Inflammatory macrophage (primary cell): ENCODE measurements at places on chromosomes 2 and 18.

GRCh38 chr2:32064021-32064601, 755 bp downstream of the SPAST start:
- DNase-seq = peak; percentile 58

GRCh38 chr2:233247744-233248143, 3.7 kb upstream of the ATG16L1 start:
- no peak for DNase-seq

- DNase-seq = peak; percentile 44
Observed at GRCh38 chr2:49973917-49974368, 819.6 kb upstream of the FSHR start.

GRCh38 chr18:26185267-26185666, 41.0 kb upstream of the TAF4B start:
- DNase-seq = no peak

- DNase-seq = no peak
Observed at GRCh38 chr2:53752385-53752784, 15.2 kb upstream of the CHAC2 start.

- DNase-seq = peak; percentile 54
Observed at GRCh38 chr2:25877431-25878360, 591 bp downstream of the ASXL2 start.

DNA sequence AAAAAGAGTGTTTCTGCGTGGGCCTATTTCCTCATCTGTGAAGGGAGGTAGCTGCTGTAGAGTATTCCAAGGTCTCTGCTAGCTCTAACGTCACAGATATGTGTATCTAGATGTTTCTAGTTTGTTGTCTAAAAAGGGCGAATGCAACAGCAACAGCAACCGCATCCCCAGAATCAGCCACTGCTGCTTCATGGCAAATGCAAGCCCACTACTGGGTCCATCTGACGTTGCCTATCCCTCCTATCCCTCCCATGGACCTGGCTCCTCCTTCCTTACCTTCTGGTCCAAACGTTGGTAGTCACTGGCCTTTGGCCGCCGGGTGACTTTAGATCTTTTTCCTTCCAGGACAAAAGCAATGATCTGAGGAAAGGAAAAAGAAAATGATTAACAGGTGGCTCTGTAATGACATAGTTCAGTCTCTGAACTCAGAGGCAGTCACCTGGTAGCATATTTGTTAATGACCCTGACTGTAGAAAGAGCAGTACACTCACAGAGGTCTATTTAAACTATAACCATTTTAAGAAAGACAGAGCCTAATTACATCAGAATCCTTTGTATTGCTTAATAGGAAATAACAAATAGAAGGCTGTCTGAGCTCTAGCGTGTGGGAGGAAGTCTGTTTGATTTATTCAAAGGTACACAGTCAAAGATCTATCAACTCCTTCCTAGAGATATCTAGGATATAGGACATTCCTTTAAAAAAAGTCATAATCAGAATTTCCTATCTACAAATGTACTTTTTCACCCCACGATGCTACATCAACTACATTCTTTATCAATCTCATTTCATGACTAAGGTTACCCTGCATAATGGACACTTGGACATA, 2.9 kb downstream of the TGOLN2 start:
- peak; percentile 72 for DNase-seq

- DNase-seq = peak; percentile 68
Observed at GRCh38 chr18:9475643-9476591, 604 bp downstream of the RALBP1 start.

DNA sequence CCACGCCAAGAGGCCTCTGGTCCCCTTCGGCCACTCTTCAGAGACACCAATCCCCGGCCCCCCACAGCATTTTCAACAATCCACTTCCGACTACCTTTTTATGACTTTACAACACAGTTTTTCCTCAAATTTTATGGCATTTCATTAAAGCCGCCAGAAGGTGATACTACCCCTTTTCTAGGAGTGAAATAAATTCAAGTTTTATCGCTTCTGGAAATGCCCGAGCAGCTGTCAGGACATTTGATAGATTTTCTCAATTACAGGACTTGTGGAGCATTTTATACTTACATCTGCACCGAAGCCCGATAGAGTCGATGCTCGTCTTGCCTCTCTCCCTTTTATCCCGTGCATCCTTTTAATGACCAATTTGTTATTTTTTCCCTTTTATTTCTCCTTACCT, 108.1 kb upstream of the CREB1 start:
- DNase-seq = no peak

DNA sequence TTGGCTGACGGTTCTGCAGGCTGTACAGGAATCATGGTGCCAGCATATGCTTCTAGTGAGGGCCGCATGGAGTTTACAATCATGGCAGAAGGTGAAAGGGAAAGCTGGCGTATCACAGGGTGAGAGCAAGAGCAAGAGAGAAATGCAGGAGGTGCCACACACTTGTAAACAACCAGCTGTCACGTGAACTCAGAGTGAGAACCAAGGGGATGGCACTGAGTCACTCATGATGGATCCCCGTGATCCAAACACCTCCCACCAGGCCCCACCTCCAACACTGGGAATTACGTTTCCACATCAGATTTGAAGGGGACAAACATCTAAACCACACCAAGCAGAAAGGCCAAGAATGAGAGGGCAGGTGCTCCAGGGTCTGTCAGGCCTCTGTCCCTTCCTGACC, 185.0 kb upstream of the PID1 start:
- no peak for DNase-seq

DNA sequence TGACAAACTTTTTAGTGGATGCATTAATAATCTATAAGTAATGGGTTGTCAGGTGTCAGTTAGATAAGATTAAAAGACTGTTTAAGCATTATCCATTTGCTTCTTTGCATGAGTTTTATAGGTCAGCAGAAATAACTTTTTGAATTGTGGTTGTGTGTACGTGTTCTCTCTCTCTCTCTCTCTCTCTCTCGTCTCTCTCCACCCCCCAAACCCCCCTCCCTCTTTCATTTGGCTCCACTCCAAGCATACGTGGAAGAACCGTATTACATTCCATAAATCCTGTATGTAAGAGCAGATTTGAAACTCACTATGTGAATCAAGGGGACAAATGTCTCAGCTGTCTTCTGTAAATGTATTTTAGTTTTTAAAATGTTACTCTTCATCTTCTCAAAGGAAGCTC, 120.2 kb downstream of the MEIS1 start:
- DNase-seq = no peak

DNA sequence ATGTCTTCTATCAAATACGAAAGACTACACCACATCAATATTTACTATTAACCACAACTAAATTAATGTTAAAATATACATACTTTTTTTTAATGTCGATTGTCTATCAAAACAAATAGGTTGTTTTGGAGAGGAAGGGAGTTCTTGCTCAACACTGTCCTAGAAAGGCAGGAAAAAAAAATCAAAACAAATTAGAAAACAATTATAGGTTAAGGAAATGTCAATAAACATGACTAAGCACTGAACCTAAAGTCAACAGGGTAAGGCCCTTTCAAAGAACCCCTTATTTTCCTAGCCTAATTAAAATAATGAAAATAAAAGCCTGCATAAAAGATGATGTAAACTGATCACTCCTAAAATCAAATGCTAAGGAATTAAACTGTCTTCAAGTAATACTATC, 2.8 kb downstream of the CEP76 start:
- no peak for DNase-seq

- DNase-seq = no peak
Observed at GRCh38 chr2:5685225-5685624, 7.0 kb upstream of the SOX11 start.

GRCh38 chr2:28117104-28117596, 226.6 kb downstream of the BABAM2 start:
- no peak for DNase-seq

DNA sequence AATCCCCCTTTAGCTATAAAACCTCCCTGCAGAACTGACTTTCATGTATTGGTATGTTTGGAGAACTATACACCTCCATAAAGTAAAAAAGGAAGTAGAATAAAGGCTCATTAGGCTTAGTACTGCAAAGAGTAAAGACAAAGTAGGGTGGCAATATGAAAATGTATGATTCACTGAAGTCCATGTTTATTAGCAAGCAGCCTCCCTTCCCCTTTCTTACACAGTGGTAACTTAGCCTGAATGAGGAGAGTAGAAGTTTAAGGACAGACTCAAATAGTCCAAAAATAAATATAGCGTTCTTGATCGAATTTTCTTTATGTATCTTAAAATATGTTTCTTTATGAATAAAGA, 1.5 kb downstream of the ZNF804A start:
- peak; percentile 67 for DNase-seq

GRCh38 chr2:200930947-200931626, 32.4 kb downstream of the ORC2 start:
- DNase-seq = peak; percentile 52

- no peak for DNase-seq
Observed at GRCh38 chr18:50649821-50650220, 89.9 kb downstream of the MAPK4 start.

GRCh38 chr2:101479328-101479727, 4.4 kb upstream of the RFX8 start:
- DNase-seq = no peak

DNA sequence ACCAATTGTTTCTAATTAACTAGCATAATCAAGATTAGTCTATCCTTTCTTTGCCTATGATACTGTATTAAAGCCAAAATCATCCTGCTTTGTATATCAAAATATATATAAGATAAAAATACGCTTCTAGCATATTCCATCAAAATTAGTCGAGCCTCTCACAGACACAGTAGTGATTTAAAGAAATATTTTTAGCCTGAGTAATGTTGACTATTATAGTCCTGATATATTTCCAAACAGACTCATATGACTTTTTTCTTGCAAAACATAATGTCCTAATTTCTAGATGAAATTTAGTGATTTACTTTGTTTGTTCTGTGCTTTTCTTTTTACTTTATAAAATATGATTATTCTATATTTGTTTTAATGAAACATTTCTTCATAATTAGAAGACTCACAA, 30.9 kb downstream of the FAP start:
- no peak for DNase-seq

- DNase-seq = no peak
Observed at GRCh38 chr2:43840965-43841364, 2.2 kb downstream of the ABCG8 start.

DNA sequence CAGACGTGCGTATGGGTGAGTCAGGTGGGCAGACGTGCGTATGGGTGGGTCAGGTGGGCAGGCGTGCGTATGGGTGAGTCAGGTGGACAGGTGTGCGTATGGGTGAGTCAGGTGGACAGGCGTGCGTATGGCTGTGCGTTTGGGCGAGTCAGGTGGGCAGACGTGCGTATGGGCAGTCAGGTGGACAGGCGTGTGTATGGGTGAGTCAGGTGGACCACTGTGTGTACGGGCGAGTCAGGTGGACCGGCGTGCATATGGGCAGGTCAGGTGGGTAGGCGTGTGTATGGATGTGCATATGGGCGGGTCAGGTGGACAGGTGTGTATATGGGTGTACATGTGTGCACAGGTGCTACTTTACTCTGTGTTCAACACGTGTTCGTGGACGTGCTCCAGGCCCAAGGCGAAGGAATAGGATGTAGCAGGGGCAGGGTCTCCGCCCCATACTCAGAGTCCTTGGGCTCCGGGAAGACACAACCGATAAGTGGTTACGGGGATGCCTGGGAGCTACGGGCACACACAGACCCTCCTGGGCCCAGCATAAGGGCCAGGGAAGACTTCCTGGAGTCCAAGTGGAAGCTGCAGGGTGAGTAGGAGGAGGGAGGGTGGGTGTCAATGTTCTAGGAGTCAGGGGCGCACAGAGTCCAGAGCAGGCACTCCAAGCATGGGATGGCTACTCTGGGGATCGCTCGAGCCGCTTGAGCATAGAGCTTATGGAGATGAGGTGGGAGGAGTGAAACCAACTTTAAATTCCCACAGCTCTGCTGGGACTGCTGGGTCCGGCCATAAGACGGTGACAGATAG, 27.1 kb upstream of the KLF11 start:
- no peak for DNase-seq
